Left renal cortex interstitium (tissue), 4 donors: ENCODE measurements at places on chromosomes 11 and 22. TPM values are rescaled to one million over a fixed set of nuclear protein-coding genes. Genes with fewer than 3 reads are reported as not detected.

The TSPAN18 gene
- polyA plus RNA-seq: 49.5 TPM

- no peak for DNase-seq
Observed at GRCh38 chr11:9530020-9530621, 43.3 kb upstream of the WEE1 start.

DNA sequence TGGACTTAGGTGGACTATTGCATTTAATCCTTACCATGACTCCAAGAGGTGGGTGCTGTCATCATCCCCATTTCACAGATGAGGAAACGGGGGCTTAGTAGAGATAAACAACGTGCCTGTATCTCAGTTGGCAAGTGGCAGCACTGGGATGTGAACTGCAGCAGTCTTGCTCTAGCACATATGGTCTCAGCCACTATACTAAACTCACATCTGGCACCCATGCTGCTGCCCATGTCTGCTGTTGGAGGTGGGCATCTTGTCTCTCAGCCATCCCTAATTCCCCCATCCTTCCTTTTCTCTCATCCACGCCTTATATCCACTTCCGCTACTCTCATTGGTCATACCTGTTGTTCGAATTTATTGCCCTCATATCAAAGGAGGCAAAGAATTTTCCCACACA, 3.8 kb downstream of the PRG3 start:
- no peak for DNase-seq

The P2RX3 gene
- 0.46 TPM for polyA plus RNA-seq

DNA sequence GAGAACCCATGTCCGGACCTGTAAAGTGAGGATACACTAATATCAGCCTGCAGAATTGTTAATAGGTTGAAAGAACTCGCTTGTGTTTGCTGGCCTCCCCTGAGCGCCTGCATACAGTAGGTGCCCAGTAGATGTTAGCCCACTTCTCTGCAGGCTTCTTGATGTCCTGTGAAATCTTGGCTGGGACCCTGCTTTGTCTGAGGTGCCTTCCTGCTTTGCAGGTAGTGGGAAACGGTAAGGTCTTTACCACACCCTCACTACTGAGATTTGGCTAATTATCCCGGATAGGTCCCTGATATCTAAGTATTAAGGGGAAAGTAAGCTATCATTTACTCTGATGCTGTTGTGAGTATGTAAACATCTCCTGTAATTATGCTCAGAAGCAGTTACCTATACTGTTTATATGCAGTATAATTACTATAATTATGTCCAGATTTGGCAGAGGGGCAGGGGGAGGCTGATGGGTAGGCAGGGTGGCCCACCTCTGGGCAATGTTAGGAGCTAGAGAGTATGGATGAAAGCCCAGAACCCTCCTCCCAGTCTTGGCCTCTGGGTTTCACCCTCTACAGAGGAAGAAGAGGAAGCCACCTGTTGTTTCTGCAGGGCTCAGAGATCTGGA, 1.2 kb upstream of the ARRB1 start:
- DNase-seq: no peak

DNA sequence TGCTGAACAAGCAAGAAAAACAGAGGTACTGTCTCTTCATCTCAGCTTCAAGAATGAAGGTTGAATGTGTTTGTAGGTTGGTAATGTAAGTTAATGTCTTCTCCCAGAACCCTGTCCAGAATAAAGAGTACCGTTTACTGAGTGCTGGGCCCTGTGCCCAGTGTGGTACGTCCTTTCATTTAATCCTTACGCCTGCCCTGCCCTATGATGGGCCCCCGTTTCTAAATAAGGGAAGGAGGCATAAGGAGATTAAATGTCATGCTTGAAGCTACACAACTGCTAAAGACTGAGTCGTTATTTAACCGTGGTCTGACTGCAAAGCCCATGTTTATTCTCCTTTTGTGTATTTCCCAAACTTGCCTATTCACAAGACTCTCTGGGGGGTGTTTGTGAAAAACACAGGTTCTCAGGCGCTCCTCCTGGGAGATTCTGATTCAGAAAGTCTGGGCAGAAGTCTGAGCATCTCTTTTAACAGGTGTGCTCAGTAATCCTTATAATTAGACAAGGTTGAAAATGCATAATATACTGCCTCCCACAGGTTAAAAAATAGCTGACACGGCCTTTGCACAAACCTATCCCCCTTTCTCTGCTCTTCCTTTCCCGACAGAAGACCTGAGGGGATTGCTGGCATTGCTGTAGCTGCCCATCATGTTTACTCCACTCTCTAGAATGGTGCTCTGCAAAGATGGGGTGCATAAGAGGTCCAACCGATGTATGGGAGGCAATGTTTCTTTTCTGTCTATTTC, 56.3 kb upstream of the ZBTB44 start:
- no peak for DNase-seq

The MYBPC3 gene
- not detected for polyA plus RNA-seq

- no peak for DNase-seq
Observed at GRCh38 chr11:34158661-34159060, 53.2 kb downstream of the NAT10 start.

- no peak for DNase-seq
Observed at GRCh38 chr11:115644856-115645255, 140.6 kb upstream of the CADM1 start.

DNA sequence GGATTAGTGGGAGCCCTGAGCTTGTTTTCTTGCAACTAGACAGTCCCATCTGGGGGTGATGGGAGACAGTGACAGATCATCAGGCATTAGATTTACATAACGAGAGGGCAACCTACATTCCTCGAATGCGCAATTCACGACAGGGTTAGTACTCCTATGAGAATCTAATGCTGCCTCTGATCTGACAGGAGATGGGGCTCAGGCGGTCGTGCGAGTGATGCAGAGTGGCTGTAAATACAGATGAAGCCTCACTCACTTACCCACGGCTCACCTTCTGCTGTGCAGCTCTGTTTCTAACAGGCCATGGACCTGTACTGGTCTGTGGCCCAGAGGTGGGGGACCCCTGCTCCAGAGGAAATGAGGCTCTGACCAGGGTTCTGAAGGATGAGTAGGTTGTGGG, 125.5 kb downstream of the FBXO7 start:
- no peak for DNase-seq

DNA sequence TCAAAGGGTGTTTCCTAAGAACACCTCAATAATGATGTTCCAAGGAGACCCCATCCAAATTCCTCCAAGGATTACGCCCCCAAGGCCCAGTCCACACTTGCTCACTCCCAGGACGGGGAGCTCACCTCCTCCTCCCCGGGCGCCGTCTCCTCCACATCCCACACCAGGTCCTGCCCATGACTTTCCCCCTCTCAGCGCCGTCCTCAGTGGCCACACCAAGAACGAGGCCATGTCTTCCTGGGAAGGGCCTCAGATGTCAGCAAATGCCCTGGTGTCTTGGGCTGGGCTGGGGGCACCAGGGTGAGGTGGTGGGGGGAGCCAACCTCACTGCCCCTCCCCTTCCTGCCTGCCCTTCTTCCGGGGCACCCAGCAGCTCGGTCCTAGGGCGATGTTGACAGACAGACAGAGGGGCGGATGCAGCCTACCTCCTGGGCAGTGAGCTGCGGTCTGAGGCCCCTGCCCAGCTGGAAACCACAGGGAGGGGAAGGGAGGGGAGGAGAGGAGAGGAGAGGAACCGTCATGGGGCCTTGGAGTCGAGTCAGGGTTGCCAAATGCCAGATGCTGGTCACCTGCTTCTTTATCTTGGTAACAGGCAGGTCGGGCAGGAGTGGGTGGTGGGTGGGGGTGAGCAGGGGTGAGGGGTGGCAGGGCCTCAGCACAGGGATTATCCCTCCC, at the start of the genes C11orf21 and TSPAN32:
TSS of gene C11orf21 (minus strand) at position 288 of the 675 bp plus-strand sequence. CDS start at position 178, 110 bp downstream.
TSS of gene TSPAN32 (plus strand) at position 383 of the 675 bp plus-strand sequence. CDS start at position 520, 137 bp downstream.
- DNase-seq: no peak

DNA sequence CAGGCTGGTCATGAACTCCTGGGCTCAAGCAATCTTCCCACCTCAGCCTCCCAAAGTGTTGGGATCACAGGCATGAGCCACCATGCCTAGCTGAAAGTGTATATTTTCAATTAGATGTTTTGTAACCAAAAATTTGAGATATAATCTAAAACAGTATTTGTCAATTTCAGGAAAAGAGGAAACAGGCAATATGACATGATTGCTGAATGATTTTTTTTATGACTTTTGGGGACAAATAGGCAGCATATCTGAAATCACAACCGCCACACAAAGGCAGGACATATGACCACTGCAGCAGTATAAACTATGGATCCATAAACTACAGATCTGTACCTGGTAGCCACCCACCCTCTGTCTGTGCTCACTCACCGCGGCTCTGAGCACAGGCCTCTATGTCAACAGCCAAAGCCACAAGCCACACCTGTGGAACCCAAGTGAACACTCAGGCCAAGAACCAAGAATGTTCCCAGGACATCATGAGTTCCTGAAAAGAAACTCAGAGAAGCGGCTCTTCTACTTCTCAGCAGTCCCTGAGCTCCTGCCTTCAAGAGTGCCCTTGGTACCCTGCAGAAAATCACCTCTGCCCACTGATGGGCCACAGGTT, 22.5 kb downstream of the PISD start:
- no peak for DNase-seq
